ENCODE measurements at places on chromosomes 7 and 10. TPM values are rescaled to one million over a fixed set of nuclear protein-coding genes. Genes with fewer than 3 reads are reported as not detected.

SFTPA1 gene
- not detected for total RNA-seq

OTUD1 gene
- 7.6 TPM for total RNA-seq

BAG3 gene
- total RNA-seq: 60.7 TPM

CAMK2G gene
- 18.6 TPM for total RNA-seq

TDRD1 gene
- not detected for total RNA-seq

GIMAP4 gene
- total RNA-seq: not detected

Data from foreskin keratinocyte (primary cell).